Left renal cortex interstitium (tissue), 4 donors: ENCODE measurements at places on chromosomes 13 and 19. TPM values are rescaled to one million over a fixed set of nuclear protein-coding genes. Genes with fewer than 3 reads are reported as not detected.

GRCh38 chr19:14433554-14434501 is 722 bp downstream of the PKN1 start:
- DNase-seq = no peak

DNA sequence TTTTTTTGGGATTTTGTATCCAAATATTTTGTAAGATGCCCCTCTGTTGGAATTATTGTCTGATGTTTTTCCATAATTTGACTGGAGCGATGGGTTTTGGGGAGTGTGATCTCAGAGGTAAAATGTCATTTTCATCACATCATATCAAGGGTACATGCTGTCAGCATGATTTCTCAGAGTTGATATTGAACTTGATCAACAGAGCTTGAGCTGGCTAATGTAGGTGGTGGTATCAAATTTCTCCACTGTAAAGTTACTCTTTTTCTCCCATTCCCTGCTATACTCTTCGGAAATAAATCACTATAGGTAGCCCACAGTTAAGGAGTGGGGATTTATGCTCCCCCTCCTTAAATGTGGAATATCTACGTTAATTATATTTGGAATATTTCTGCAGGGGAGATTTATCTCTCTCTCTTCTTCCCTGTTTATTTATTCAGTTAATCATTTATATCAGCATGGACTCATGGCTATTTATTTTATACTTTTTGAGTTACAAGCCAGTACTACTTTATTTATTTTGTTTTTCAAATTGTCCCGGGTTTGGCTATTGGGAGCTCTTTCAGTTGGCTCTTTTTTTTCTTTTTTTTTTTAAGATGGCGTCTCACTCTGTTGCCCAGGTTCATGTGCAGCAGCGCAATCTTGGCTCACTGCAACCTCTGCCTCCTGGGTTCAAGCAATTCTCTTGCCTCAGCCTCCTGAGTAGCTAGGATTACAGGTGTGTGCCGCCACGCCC is 8.8 kb downstream of the SETDB2 start:
- DNase-seq = no peak

VPS36 gene
- 46.6 TPM for polyA plus RNA-seq

DNA sequence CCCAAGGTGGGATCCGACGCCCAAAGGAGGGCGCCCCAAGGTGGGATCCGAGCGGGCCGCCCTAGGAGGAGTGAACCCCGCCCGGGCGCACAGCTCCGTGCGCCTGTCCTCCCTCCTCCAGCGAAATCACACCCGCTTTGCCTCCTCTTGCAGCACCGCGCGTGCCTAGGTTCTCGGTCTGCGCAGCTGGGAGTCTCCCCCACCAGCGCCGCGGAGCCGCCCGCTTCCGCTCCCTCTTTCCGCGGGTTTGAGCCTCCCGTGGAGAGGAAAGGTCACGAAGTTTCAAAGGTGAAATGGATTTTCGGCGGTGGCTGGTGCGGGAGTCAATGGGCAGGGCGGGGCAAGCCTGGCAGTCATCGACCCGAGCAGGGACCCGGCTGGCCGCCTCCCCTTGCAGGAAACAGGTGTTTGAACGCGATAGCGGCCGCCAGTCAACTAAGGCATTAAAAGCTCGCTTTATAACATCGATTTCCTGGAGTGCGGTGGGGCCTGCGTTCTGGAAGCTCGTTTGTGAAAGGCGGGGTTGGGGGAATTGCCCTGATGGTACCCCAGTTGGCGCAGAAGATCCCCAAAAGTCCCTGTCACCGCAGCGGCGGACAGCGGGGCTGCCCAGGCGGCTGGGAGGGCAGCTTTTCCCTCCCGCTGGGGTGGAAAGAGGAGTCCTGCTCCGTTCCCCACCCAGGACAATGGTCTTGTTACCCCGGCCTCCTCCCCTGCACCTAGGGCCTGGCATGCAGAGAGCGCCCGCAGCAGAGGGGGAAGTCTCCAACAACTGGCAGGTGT is 9.0 kb upstream of the SOX1 start:
- DNase-seq = no peak

ZNF285 gene
- 10.8 TPM for polyA plus RNA-seq

NEK3 gene
- polyA plus RNA-seq = 47.7 TPM

- DNase-seq = no peak
Measured at GRCh38 chr19:29978080-29978479, 36.0 kb downstream of the URI1 start.

DNA sequence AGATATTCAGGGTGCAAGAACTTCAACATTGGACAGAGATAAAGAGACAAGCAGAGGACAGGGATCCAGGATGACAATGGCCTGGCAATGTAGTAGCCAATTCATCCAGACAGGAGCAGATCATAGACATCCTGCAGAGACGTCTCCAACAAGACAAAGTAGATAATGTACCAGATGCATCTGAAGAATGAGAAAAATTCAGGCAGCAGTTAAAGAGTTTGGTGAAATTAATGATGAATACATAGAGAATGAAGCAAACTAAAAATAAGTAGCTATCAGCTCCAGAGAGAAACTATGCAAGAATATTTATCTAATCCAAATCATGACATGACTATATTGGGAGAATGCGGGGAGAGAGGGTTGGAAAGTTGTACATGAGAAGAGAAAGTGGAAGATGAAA is 278.4 kb upstream of the DACH1 start:
- no peak for DNase-seq

CCDC122 gene
- polyA plus RNA-seq = 9.4 TPM

- DNase-seq = no peak
Measured at GRCh38 chr13:28413999-28414398, 80.9 kb downstream of the FLT1 start.

GRCh38 chr13:79194272-79194671 is 211.8 kb downstream of the RBM26 start:
- no peak for DNase-seq

DNA sequence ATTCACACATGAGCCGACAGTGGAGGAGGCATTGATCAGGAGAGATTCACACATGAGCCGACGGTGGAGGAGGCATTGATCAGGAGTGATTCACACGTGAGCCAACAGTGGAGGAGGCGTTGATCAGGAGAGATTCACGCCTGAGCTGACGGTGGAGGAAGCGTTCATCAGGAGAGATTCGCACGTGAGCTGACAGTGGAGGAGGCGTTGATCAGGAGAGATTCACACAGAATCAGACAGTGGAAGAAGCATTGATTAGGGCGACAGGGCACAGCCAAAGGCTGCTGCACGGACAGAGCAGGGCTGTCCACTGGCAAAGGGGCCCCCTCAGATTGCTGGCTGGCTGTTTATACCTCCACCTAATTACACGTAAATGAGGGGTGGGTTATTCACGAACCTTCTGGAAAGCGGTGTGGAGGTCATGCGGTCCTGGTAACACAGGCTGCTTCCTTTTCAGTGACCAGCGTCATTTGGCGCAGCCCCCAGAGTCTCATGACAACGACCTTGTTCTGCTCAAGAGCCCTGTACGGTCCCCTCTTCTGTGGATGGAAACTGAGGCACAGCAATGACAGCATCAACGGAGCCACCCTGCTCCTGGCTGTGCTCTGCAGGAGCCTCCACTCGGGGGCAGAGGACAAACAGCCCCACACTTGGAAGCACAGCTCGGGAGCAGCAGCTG is 50.6 kb upstream of the GAS6 start:
- DNase-seq = no peak

VAV1 gene
- 1.3 TPM for polyA plus RNA-seq
